ENCODE measurements at places on chromosomes 4 and X.
A peak's percentile ranks its signal among the peaks of the same experiment; 100 is the strongest.

DNA sequence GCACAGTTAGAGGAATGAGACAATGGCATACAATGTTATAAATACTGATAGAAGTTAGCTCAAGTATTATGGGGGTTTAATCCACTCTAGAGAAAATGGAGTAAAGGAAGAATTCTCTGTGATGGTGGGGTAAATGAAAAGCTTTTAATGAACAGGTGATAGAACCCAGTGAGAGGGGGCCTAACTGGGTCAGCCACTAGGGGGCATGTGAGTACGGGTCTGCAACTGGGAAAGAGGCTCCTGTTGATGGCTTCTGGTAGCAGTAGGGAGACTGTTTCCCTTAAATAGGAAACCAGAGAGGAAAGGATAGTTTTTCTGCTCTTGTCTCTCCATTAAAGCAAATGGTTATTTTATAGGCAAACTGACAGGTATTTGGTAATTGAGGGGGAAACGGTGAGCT, 132.8 kb upstream of the GPR101 start:
- no peak for ATAC-seq

- no peak for ATAC-seq
Measured at GRCh38 chr4:41102414-41103092, 111.8 kb downstream of the APBB2 start.

GRCh38 chrX:94058728-94059382, 384.8 kb downstream of the FAM133A start:
- no peak for ATAC-seq

GRCh38 chr4:180314972-180315371, 1928.2 kb upstream of the TENM3 start:
- no peak for ATAC-seq

DNA sequence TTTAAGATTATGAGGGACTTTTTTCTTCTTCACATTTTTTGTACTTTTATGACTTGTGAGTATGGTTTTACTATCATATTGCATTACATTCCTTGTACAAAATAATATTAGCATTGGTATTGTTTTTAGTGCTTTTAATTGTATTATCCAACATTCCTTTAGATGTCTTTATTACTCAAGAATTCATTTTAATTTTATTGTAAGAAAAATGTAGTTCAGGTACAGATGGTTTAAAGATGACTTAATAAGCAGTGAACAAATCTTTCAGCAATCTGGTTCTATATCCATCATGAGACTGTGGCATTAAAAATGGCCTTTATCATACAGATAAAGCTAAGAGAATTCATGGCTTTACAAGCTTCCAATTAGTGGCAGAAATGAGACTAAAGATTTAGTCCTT, 191.6 kb downstream of the ANTXR2 start:
- no peak for ATAC-seq

DNA sequence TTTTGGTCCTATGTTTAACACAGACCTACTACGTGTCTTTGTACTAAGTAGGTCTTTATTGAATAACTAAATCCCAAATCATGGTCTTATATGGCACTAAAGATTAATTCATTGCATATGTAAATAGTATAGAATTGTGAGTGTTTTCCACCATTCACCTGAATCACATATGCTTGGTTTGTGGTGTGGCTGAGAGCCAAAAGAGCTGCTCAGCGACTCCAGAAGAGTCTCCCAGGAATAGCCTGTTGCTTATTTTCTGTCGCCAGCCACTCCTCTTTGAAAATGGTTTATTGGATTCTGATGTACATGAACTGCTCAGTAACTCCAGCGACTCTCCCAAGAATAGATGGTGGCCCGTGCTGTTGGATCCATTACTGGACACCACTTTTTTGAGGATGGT, 184.5 kb downstream of the CLCN4 start:
- ATAC-seq: no peak

- no peak for ATAC-seq
Measured at GRCh38 chr4:164482758-164483157, 271.2 kb upstream of the SMIM31 start.

GRCh38 chr4:136651278-136651667, 881.0 kb downstream of the PCDH18 start:
- ATAC-seq: no peak

- ATAC-seq: no peak
Measured at GRCh38 chrX:7027071-7027470, 120.4 kb upstream of the STS start.

GRCh38 chrX:20947411-20947912, 426.8 kb upstream of the CNKSR2 start:
- no peak for ATAC-seq

GRCh38 chr4:163613383-163613782, 118.9 kb downstream of the TMA16 start:
- no peak for ATAC-seq

DNA sequence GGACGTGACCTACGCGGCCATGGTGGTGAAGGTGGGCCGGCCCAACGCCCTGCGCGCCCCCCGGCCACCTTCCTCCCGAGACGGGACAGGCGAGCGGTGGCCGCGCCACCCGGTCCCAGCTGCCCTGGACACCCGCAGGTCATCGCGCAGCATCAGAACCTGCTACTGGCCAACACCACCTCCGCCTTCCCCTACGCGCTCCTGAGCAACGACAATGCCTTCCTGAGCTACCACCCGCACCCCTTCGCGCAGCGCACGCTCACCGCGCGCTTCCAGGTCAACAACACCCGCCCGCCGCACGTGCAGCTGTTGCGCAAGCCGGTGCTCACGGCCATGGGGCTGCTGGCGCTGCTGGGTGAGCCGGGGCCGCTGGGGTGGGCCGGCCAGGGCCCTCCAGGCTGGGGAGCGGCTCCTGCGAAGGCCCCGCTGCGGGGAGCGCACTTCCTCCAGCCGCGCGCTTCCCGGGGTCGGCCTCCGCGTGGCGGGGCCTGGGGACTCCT, 9.0 kb upstream of the SLC26A1 start:
- ATAC-seq: peak; percentile 42

GRCh38 chr4:128570387-128570975, 239.0 kb upstream of the JADE1 start:
- peak; percentile 73 for ATAC-seq

DNA sequence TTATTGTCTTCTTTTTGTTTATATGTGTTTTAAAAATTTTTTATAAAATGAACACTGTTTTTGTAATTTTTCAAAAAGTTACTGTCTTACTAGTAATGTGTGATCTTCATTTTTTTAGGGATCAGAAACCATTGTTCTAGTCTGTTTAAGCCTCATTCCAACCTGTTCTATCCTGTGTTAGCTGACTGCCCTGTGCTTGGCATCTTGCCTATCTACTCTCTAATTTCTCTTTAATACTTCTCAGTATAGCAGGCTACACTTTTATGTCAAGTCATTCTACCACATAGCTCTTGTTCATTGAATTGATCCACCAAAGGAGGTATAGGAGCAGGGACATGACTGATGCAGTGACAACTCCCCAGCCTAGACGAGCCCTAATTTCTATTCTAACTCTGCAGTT, 70.2 kb upstream of the PLS3 start:
- no peak for ATAC-seq

DNA sequence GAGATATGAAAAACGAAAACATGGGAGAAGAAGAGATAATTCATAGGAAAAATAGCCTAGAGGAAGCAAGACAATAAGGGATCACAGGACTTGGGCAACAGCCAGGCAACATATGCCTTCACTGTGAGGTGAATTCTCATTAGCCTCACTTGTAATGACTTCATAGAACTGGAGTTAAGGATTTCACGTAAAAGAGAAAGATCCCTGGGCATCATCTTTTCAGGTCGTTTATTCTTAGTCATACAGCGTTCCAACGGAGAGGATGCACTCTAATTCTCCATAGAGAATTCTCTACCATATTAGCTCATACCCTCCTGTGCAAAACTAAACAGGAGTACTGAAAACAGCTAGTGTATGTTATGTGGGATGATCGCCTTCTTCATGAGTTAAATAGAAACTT, 1.4 kb downstream of the PRKG2 start:
- no peak for ATAC-seq

- no peak for ATAC-seq
Measured at GRCh38 chr4:147025042-147025441, 79.4 kb upstream of the TTC29 start.

DNA sequence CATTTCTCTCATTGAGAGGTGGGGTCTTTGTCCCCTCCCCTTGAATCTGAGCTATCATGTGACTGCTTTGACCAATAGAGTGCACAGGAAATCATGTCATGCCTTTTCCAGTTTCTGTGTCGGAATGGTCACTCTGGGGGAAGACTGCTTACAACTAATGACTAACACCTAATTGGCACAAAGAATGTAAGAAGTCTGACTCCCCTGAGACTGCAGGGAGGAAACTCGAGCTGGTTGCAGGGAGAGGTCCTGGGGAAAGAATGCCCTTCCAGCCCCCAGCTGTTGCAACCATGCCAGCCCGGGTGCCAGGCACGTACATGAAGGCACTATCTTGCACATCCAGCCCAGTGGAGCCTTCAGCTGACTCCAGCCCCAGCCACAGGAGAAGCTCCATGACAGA, 254.2 kb downstream of the DHX15 start:
- ATAC-seq: no peak

DNA sequence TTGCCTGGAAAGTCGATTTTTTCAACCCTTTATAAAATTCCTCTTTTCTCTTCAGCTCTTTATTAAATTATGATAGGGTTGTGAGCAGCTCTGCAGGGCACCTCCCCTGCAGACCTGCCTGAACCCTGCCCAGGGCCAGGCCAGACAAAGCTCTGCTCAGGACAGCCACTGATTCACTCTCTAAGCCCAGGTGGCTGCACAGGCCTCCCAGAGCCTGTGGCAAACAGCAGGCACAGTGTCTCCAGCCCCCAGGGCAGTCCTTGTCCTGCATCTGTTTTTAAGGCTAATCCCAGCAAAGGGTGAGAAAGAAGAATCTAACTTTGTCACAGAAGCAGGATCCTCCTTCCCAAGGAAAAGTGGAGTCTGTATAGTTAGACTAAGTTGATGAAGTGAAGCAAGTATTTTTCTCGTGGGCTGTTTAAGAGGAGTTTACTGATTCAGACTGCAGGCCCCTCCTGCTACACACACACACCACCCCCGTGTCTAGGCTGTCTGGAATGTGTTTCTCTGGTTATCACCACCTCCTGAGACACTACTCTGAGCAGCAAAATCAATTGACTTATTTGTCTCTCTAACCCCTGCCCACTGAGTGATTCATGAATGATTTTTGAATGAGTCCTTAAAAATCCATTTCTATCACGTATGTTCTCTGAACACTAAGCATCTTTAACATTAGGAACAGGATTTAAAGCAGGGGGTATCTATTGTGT, 101.7 kb downstream of the CHIC2 start:
- no peak for ATAC-seq

GRCh38 chrX:29581223-29581622, 634.1 kb upstream of the MAGEB2 start:
- no peak for ATAC-seq

DNA sequence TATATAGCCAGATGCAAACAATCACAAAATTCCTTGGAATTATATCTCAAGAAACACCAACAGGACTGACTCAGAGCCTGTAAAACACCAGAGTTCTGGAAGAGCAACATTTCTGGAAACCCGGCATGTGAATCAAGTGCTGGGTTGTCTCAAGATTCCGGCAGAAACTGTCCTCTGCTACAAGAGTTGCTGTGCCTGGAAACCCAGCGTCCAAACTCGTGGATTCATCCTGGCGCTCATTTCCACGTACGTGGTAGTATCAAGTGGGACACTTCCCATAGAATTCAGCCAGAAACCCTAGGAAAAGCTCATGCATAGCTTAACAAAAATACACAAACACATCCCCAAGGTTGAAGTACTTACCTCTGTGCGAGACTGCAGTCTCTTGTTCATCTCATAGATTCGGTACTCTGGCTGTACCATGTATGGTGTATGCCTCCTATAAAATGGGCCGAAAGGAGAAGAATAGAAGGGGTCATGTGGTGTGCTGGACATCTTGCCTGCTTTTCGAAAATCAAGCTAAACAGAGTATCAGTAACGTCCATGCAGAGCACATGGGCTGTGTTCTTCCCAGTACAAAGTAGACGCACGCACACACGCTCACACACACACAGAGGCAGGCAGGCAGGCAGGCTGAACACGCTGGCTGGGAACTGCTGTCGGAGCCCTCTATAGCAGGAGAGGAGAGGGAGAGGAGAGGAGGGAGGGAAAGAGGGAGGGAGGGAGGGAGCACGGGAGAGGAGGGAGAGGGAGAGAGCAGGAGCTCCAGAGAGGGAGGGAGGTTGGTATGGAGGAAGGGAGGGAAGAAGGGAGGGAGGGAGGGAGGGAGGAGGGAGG, at the start of gene LDB2:
TSS of gene LDB2 (minus strand) at position 655 of the 837 bp plus-strand sequence.
- peak; percentile 87 for ATAC-seq
